ENCODE measurements at places on chromosomes 5 and 9.

GRCh38 chr5:122434205-122434970 is 122.4 kb downstream of the SNCAIP start:
- H3K27me3 ChIP-seq, result no peaks in the 10 kb centered on the region
- H3K27ac ChIP-seq, result no peak overlapping the region
- no peak overlapping the region for H3K4me3 ChIP-seq
- H3K36me3 ChIP-seq, result peaks cover 52% of the 10 kb centered on the region

- H3K4me3 ChIP-seq, result no peak overlapping the region
- H3K36me3 ChIP-seq, result peaks cover 3% of the 10 kb centered on the region
- no peaks in the 10 kb centered on the region for H3K4me1 ChIP-seq
These were observed 20.8 kb downstream of the OR1L3 start for GRCh38 chr9:122695696-122696095.

DNA sequence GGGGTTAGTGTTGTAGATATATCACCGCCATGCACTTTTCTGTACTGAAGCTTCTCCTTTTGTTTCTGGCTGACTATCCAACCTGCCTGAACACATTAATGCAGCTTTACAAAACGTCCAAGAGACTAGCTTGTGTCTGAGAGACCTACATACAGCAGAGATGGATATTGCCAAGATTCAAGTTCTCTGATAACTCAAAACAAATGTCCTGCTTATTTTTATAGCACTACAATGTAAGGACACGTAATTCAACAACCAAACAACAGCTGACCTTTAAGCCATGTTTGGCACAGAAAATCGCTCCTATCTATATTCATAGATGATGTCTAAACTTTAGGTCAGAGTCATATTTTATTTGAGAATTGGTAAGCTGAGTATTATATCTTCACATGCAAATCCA is 76.2 kb upstream of the NTRK2 start:
- H3K27ac ChIP-seq, result no peak overlapping the region
- H3K4me3 ChIP-seq, result no peak overlapping the region
- no peaks in the 10 kb centered on the region for H3K36me3 ChIP-seq
- H3K4me1 ChIP-seq, result no peaks in the 10 kb centered on the region
- DNase-seq, result no peak
- peaks cover 22% of the 10 kb centered on the region for H3K27me3 ChIP-seq

DNA sequence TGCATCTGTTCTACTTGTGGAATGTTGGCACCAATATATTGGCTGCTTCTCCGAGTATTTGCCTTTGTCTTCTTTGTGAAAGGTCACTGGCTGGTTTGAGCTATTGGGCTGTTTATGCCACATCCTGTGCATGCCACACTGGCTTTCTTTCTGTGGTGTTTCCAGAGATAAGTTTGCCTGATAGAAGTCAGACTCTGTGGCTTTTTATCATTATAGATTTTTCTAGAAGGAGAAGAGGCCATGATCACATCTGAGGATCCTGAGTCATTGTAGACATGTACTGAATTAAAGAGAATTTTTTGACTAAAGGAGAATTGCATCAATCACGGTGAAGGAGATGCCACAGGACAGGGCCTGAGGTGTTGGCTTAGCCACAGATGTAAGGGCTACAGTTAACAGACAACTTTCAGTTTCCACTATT is 26.5 kb upstream of the CDKN2B start:
- peaks cover 23% of the 10 kb centered on the region for H3K4me1 ChIP-seq
- no peaks in the 10 kb centered on the region for H3K36me3 ChIP-seq
- no peak overlapping the region for H3K4me3 ChIP-seq
- H3K27me3 ChIP-seq, result no peaks in the 10 kb centered on the region

- peaks cover 1% of the 10 kb centered on the region for H3K27me3 ChIP-seq
- no peak for DNase-seq
- peaks cover 1% of the 10 kb centered on the region for H3K36me3 ChIP-seq
- H3K4me1 ChIP-seq, result peaks cover 5% of the 10 kb centered on the region
- no peak overlapping the region for H3K4me3 ChIP-seq
These were observed 180.7 kb downstream of the ERCC6L2 start for GRCh38 chr9:96056226-96056625.

DNA sequence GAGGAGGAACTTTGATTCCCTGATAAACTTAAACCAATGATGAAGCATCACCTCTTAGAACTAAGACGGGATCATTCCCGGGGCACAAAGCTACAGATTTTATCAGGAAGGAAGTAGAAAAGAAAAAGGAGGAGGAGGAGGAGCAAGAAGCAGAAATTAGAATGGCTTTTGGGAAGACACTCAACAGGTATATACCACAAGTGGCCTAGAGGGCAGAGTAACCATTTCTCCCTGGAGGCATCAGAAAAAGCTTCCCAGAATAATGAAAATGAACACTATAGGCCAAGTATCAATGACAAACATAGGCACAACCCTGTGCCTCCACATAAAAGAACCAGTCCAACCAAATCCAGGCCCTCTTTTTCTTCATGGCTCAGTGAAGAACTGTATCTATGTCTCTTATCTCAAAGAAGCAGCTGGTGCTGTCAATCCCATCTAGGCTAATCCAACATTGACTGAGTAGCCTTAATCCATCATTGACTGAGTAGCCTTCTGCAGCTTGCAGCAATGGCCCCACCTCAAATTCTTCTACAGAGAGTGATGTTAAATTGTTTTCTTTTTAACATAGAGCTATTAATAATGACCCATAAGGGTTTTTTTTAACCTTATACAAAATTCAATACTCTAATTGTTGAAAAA is 178.8 kb upstream of the KIF2A start:
- no peaks in the 10 kb centered on the region for H3K36me3 ChIP-seq
- H3K4me3 ChIP-seq, result no peak overlapping the region
- no peak overlapping the region for H3K27ac ChIP-seq
- H3K4me1 ChIP-seq, result no peaks in the 10 kb centered on the region

- H3K27me3 ChIP-seq, result no peaks in the 10 kb centered on the region
- no peak for DNase-seq
- peaks cover 5% of the 10 kb centered on the region for H3K36me3 ChIP-seq
- no peak overlapping the region for H3K4me3 ChIP-seq
These were observed 41.7 kb downstream of the ZNF608 start for GRCh38 chr5:124704594-124705284.

GRCh38 chr9:2597483-2597882 is 24.1 kb upstream of the VLDLR start:
- peaks cover 12% of the 10 kb centered on the region for H3K36me3 ChIP-seq
- H3K4me3 ChIP-seq, result no peak overlapping the region
- peaks cover 15% of the 10 kb centered on the region for H3K4me1 ChIP-seq
- H3K27ac ChIP-seq, result no peak overlapping the region
- DNase-seq, result no peak

GRCh38 chr5:83718936-83719495 is 1.6 kb downstream of the HAPLN1 start:
- H3K27me3 ChIP-seq, result peaks cover 7% of the 10 kb centered on the region
- H3K4me3 ChIP-seq, result no peak overlapping the region
- H3K4me1 ChIP-seq, result peaks cover 46% of the 10 kb centered on the region
- DNase-seq, result no peak
- no peaks in the 10 kb centered on the region for H3K36me3 ChIP-seq
- peak overlapping the region; percentile 40 for H3K27ac ChIP-seq
